ENCODE measurements at places on chromosomes 7 and 10.

- no peak for DNase-seq
Measured at GRCh38 chr10:33382216-33382600, 47.7 kb upstream of the NRP1 start.

DNA sequence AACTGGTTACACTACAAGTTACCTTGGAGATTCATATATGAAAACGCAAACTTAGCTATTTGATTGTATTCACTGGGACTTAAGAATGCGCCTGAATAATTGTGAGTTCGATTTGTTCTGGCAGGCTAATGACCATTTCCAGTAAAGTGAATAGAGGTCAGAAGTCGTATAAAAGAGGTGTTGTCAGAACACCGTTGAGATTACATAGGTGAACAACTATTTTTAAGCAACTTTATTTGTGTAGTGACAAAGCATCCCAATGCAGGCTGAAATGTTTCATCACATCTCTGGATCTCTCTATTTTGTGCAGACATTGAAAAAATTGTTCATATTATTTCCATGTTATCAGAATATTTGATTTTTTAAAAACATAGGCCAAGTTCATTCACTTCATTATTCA is 9.3 kb downstream of the STEAP1 start:
- no peak for DNase-seq

- DNase-seq = no peak
Measured at GRCh38 chr7:45484094-45484493, 90.1 kb upstream of the ADCY1 start.

DNA sequence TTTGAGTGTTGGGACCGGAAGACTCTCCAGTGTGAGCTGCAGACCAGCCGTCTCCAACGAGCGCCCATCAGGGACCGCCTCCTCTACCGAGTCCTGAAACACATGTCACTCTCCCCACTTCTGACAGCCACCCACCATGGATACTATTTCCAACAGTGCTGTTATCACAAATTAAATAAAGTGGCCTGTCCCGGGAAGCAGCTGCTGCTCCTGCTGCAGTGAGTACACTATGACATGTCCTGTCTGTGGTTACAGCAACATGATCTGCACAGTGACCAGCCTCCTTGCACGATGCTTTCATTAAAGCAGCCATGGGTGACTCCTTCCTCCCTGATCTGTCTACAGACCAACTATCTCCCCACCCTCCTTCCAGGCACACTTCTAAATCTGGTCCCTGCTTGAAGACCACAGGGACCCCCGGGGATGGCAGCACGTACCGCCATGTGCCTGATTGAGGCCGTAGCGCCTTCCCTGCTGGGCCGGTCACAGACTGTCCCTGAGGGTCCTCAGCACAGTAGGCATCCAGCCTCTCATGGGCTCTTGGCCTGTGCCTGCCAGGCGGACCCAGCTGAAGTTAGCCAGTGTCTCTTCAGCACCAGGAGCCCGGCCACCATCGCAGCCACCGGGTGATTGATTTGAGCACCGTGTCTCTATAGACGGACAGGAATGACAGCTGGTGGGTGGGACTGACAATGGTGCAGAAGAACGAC is 58.8 kb downstream of the TCERG1L start:
- no peak for DNase-seq

- peak; percentile 88 for DNase-seq
Measured at GRCh38 chr10:125160856-125161706, 718 bp upstream of the CTBP2 start.

- DNase-seq = no peak
Measured at GRCh38 chr10:34776090-34776690, 38.9 kb downstream of the PARD3 start.

DNA sequence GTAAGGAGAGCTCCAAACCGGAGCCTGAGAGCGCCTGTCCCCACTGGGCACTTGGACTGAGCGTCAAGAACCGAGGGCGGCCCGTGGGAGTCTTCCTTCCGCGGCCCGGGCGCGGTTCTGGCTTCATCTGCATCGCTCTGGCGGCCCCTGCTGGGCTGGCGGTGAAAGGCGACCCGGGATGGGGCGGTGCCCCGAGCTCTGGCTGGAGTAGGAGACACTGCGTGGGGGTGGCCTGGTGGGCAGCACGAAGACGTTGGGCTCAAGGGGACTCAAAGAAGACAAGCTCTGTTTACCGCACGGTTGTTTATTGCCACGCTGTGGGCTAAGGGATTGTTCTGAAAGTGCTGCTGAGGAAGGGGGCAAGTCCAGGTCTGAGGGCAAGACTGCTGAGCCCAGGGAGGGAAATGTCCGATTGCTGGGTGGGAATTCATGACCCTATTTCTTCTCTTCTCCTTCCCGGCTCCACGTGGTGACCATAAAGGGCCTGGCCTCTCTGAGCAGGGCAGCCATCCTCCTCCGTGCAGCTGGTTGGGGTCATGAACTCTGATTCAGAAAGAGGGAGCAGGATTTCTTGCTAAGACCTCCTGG is 29.8 kb downstream of the PLAU start:
- peak; percentile 77 for DNase-seq

DNA sequence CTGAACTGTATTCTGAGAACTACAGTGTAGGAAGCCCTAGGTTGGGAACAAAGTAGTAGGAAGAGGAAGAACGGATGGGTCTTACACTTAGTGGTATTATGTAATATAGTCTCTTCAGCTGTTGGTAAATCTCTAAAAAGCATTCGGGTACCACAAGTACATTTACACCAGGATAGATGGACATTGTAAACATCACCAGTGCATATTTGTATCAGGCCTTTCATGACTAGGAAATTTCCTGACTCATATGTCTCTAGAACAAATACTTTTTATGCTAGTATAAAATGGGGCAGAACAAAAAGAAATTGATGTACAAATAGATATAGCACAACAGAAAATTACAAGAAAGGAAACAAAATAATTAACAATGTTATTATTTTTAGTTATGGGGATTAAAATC is 21.5 kb upstream of the OR6B1 start:
- no peak for DNase-seq

- DNase-seq = no peak
Measured at GRCh38 chr7:77262316-77262715, 62.7 kb upstream of the FGL2 start.

DNA sequence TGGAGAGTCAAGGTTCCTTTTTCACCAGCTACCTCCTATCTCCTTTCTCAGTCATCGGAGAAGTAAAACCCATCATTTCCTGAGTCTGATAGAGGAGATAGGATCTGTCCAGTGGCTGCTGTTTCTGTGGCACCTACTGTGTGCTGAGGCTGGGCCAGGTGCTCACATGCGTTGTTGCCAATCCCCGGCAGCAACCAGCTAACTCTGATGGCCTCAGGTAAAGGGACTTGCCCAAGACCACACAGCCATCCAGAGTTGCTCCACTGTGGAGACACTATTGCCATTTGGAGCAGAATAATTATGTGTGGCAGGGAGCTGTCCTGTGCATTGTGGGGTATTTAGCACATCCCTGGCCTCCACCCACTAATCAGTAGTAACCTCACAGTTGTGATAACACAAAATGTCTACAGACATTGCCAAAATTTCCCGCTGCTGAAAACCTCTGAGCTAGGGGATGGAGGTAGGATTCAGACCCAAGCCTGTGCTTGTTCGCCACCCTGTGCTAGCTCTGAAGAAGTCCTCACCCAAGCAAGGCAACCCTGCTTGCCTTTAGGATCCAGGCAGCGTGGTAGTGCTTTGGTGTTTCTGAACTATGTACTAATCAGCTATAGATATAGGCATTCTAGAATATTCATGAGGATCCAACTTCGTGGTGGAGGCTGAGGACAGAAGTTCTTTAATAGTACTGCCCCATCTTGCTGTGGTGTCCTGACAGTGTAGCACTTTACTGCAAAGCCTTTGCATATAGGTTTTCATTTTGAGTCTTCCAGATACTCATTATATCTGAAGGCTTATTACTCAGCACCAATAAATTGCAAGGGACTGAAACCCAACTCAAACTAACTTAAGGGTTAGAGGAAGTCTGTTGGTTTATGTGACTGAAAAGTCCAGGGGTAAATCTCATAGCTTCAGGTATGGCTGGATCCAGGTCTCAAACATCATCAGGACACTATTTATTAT is 164.6 kb downstream of the GRK5 start:
- no peak for DNase-seq

GRCh38 chr7:114242992-114243507 is 171.6 kb upstream of the FOXP2 start:
- no peak for DNase-seq

- DNase-seq = no peak
Measured at GRCh38 chr10:116756277-116756676, 13.9 kb upstream of the HSPA12A start.

GRCh38 chr7:40922316-40922670 is 780.6 kb downstream of the INHBA start:
- no peak for DNase-seq

GRCh38 chr7:132154248-132154647 is 422.0 kb downstream of the PLXNA4 start:
- DNase-seq = no peak

- peak; percentile 92 for DNase-seq
Measured at GRCh38 chr7:152459724-152460251, 24.0 kb upstream of the KMT2C start.

DNA sequence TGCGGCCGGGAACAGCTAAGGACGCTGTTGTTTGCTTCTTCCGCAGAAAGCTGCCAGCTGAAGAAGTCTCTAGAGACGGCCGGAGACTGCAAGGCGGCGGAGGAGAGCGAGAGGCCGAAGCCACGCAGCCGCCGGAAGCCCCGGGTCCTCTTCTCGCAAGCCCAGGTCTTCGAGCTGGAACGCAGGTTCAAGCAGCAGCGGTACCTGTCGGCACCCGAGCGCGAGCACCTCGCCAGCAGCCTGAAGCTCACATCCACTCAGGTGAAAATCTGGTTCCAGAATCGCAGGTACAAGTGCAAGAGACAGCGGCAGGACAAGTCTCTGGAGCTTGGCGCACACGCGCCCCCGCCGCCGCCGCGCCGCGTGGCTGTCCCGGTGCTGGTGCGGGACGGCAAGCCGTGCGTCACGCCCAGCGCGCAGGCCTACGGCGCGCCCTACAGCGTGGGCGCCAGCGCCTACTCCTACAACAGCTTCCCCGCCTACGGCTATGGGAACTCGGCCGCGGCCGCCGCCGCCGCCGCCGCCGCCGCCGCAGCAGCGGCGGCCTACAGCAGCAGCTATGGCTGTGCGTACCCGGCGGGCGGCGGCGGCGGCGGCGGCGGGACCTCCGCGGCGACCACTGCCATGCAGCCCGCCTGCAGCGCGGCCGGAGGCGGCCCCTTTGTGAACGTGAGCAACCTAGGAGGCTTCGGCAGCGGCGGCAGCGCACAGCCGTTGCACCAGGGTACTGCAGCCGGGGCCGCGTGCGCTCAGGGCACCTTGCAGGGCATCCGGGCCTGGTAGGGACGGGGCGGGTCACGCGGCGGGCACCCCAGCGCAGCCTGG is 2.4 kb downstream of the NKX2-3 start:
- no peak for DNase-seq

DNA sequence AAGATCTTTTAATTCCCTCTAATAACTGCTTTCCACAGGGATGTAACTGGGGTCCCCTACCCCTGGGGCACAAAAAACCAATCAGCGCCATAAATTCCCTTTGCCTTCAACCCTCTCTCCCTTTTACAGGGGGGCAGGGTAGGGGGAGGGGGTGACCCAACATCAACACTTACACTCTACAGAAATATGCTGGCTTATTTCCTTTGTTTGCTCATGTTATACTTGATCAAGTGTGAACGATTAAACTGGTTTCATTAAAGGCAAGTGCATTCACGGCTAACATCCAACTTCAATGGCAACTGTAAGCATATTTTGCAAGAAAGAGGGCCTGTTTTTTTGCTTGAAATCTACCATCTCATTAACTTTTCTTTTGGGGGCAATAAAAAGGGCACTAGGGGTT is 2.9 kb downstream of the CTBP2 start:
- DNase-seq = no peak

GRCh38 chr10:121796342-121796741 is 131.5 kb downstream of the ATE1 start:
- DNase-seq = no peak

DNA sequence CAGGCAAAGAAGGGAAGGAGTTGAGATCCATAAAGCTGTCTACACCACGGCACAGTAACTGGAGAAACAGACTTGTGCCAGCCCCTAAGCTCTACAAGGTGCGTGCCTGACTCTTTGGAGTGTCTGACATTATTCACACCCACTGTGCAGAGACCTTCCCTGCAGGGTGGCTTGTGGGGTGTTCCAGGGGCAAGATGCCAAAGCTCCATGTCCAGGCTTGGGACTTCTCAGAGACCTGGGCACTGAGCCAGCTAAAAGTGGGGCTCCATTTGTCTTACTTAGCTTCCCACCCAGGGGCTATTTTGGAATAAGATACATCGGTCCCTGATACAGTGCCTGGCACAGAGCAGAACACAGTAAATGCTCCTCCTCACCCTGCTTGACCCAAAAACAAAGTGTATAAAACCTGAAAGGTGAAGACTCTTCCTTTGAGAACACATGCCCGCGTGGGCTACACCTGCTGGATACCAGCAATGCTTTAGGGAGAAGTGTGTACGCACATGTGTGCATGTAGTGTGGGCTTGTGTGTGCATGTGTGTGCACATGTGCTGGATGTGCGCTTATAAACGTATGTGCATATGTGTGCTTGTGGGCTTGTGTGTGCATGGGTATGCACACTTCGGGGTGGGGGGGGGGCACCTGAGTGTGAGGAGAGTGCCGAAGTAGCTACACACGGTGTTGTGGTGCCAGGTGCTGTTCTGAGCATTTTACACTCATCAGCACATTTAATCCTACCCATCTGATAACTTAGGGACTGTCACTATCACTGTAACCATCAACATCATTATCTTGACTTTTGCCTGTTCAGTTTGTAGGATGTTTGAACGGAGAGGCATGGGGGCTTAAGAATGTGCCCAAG is 143.0 kb downstream of the ARHGAP22 start:
- DNase-seq = no peak

- no peak for DNase-seq
Measured at GRCh38 chr10:44792119-44792775, 118.9 kb upstream of the TMEM72 start.

GRCh38 chr10:57015595-57016318 is 654.7 kb upstream of the ZWINT start:
- no peak for DNase-seq

DNA sequence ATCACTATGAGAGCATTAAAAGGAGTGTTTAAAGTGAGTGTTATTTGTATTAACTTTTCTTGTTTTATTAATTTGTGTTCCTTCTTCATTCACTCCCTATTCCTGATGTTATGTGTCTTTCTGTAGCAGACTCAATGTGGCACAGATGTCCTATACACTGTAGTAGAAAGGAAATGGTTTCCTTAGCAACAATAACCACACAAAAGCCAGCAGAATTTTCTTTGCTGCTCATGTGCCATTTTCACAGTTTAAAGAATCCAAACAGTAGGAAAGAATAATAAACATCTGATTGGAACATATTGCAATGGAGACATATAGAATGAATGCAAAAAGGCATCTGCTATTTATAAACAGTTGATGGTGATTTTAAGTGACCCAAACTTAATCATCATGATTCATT is 763.6 kb downstream of the PHTF2 start:
- DNase-seq = no peak

- no peak for DNase-seq
Measured at GRCh38 chr10:19668116-19668515, 148.1 kb upstream of the PLXDC2 start.

DNA sequence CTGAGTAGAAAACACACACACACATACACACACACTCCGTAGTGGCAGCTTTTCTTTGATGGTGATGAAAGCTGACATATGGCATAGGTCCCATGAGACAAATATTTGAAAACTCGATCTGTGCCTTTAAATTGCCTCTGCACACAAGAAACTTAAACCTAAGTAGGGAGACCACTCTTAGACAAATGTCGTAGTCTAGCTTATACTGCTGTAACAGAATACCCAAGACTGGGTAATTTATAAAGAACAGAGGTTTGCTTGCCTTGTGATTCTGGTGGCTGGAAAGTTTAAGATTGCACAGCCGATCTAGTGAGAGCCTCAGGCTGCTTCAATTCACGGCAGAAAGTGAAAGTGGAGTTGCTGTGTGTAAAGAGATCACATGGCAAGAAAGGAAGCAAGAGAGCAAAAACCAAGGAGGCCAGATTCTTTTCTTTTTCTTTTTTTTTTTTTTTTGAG is 489.4 kb upstream of the SORCS1 start:
- DNase-seq = peak; percentile 31
